ENCODE measurements at places on chromosomes 3 and 15.

DNA sequence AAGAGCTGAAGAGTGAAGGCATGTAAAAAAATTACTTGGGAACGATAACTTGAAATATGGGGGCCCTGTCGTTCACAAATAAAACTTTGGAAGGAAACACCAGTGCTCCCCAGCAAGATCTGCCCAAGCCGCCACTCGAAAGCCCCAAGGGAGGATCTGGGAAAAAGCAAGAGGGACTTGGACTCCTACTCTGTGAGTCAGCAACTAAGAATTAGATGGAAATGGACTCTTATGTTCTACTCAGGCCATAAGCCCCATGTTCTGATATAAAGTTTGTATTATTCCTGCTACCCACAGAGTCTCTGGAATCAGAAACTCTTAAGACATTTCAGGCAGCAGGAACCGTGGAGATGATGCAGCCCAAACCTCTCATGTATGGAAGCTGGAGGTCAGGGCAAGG is 75.7 kb downstream of the ITGB5 start:
- DNase-seq = no peak

- no peak for DNase-seq
Observed at GRCh38 chr3:28575746-28576613, 227.4 kb upstream of the AZI2 start.

- DNase-seq = peak; percentile 2
Observed at GRCh38 chr3:6799264-6799915, 61.5 kb upstream of the GRM7 start.

- no peak for DNase-seq
Observed at GRCh38 chr3:139930211-139930610, 4.8 kb upstream of the CLSTN2 start.

GRCh38 chr3:164387236-164387635 is 691.1 kb downstream of the SI start:
- no peak for DNase-seq

DNA sequence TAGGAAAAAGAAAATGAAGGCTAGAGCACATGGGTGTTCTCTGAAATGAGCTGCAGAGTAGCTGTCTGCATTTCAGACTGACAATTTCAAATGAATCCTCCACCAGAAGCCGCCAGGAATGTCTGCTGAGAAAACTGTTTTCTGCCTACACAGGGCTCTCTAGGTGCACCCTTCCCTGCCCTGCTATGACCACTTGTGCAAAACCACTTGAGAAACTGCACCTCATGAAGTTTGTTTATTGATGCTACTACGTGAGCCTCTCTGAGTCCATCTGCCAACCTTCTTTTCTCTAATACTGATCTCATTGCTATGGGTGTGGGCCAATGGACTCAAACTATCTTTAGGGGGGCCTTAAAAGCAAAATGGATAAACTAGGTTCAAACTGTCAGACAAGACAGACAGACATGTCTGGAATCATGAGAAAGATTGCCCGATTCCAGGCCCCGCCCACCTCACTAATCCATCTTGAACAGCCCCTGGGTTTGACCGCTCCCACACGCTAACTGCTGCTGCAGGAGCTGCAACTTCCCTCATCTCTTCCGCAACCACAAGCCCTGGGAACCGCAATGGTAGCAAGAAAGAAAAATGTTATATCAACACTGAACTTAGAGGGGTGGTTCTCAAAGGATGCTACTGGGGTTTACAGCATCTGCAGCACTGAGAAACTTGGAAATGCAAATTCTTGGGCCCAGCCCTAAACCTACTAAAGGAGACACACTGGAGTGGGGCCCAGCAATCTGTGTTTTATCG is 9.0 kb upstream of the CD47 start:
- DNase-seq = no peak

DNA sequence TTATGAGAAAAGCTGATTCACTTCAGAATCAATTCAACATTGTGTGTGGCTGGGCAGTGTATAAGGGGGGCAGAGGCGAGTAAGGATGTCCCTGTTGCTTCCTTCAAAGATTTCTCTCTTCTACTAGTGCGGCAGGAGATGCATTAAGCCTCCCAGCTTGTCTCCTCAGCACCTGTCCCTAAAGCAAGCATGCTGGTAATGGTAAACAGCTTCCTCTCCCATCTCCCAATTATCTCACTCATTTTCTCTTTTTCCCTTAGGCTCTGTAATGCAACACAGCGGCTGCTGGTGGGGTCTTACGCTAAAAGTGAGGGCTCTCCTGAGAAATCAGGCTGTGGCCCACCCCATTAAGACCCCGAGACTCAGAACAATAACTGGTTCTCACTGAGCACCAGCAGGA is 306.4 kb upstream of the ROPN1 start:
- DNase-seq = no peak

All from stimulated activated CD8-positive, alpha-beta memory T cell treated with anti-CD3 and anti-CD28 coated beads, Interleukin-2, amount 100 ng/mL, for 48 hours (primary cell).